ENCODE measurements at places on chromosomes 4 and X.

DNA sequence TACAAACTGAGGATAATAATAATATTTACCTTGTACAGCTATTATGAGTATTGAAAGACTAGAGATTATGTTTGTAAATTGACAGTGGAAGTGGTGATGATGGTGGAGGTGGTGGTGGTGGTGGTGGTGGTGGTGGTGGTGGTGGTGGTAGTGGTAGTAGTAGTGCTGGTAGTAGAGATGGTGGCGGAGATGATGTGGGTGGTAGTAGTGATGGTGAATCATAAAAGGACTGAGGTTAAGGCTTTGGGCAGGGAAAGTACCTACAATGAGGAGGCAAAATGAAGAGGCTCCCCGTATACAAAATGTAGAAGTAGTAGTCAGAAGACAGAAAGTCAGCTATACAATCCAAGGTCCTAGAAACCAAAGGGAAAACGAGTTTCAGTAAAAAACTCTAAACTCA is 214.1 kb downstream of the BCOR start:
- DNase-seq, result peak; percentile 57

DNA sequence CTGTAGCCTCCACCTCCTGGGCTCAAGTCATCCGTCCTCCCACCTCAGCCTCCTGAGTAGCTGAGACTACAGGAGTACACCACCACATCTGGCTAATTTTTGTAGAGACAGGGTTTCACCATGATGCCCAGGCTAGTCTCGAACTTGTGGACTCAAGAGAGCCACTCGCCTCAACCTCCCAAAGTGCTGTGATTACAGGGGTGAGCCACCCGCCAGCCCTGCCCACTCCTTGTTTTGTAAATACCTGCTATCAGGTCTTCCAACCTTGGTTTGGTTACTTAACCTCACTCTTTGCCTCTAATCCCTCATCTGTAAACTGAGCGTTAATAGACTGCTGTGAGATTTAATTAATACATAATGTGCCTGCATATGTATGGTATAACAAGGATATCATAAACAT is 803 bp downstream of the CNGA1 start:
- no peak for DNase-seq

- no peak for DNase-seq
Observed at GRCh38 chr4:99033956-99034355, 38.4 kb downstream of the METAP1 start.

- DNase-seq, result no peak
Observed at GRCh38 chrX:150569155-150569477, 695 bp downstream of the MTM1 start.

- no peak for DNase-seq
Observed at GRCh38 chr4:29972121-29972520, 748.0 kb upstream of the PCDH7 start.

GRCh38 chr4:34139346-34139745 is 2105.0 kb downstream of the ARAP2 start:
- no peak for DNase-seq
